ENCODE measurements at places on chromosomes 4 and X. TPM values are rescaled to one million over a fixed set of nuclear protein-coding genes. Genes with fewer than 3 reads are reported as not detected.

DNA sequence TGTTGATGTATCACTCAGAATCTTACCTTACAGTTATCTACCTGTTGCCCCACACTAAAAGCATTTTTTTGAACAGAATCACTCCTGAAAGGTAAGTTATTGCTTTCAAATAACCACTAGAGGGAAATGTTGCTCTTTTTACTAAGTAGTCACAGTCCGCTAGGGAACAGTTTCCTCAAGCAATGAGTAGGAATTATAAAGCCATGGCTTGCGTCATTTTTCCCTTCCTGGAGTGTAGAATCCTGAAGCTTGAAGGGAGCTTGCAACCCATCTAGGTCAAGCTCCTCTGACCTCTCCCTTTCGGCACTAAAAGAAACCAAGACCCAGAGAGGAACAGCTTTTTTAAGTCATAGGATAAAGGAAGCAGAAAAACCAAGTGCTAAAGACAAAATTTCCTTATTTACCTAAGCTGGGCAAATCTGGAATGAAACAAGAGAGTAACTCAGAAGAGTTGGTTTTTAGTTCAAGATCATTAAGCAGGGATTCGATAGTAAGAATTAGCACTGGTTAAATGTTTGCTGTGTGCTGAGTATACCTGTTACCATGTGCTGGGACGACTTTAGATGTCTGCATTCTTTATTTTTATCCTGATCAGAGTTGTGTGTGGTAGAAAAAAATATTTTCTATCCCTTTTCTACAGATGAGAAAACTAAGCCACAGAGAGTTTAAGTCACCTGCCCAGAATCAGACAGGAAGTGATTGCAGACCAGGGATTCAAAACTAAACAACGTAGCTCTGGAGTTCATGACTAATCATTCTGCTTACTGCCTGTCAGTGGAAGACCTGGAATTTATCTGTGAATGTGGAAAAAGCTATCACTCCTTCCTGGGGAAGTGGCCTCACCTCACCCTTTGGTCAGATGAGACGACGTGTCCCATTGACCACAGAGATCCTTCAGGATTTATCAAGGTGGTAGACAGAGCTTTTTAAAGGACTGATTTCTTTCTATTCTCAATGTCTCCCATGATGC is 631.5 kb downstream of the RAB28 start:
- no peaks in the 10 kb centered on the region for H3K36me3 ChIP-seq
- no peaks in the 10 kb centered on the region for H3K27me3 ChIP-seq
- H3K4me3 ChIP-seq: no peak overlapping the region
- H3K4me1 ChIP-seq: no peaks in the 10 kb centered on the region
- no peak overlapping the region for H3K27ac ChIP-seq

DNA sequence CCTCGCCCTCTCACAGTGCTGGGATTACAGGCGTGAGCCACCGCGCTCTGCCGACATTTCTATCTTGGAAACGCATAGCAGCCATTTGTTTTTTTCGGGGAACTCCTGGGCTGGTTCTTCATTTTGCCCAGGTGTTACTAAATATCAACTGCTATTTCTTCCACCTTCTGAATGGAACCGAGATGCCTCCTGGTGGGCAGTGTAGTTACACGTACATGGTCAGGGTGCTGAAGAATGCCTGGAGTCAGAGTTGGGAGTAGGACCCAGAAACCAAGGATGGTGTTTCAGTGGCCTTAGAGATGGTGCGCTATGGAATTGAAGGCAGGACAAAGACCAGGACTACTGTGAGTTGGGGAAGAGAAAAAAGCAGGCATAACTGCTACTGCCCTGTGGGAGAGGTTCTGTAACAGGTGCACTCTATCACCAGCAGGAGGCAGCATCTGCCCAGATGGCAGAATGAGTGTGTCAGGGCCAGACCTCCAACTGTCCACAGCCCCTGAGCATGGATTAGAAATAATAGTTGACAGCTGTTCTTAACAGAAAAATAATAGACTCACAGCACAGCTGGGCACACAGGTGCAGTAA is 81.7 kb downstream of the ZC4H2 start:
- DNase-seq: peak; percentile 4
- no peaks in the 10 kb centered on the region for H3K36me3 ChIP-seq
- H3K4me1 ChIP-seq: no peaks in the 10 kb centered on the region
- no peak overlapping the region for H3K27ac ChIP-seq

DNA sequence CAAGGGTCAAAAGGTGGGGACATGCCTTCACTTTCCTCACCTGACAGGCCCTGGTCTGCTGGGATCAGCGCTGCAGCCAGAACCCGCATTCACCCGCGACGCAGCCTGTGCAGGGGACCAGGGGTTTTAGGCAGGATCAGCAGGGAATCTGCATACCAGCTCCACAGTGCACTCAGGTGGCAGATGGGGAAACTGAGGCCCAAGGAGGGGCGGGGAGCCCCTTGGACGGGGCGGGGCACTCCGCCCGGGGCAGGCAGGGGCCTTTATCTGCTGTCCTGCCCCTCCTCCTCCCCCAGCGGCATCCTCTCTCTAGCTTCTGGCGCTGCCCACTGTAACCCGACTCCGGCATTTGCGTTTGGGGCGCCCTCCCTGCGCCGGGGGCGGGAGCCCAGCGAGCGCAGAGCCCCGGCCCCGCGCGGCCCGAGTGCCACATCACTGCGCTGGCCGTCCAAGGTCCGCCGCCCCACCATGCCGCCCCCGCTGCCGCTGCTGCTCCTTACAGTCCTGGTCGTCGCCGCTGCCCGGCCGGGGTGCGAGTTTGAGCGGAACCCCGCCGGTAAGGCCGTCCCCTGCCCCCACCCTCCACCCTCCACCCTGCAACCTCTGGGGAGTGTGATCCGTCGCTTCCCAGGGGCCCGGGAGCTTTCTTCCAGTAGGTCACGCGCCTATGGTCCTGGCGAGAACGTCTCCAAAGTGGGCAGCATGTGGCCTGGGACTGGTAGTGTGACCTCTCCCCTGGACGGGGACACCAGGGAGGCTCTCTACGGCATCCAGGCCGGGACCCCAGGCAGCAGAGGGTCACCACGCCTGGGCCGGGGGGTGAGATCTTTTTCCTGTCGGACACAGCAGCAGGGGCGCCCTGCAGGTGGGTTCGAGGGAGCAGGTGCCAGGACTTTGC is at the start of gene CPZ:
CPZ (plus strand) TSS at position 400 of the 898 bp plus-strand sequence; CDS start at position 469, 69 bp downstream.
- no peaks in the 10 kb centered on the region for H3K4me1 ChIP-seq
- no peak within 1 kb of the TSS for H3K4me3 ChIP-seq
- H3K27me3 ChIP-seq: peaks cover 32% of the 10 kb centered on the region
- H3K36me3 ChIP-seq: no peaks in the 10 kb centered on the region
- DNase-seq: no peak
- H3K27ac ChIP-seq: no peak within 1 kb of the TSS

DNA sequence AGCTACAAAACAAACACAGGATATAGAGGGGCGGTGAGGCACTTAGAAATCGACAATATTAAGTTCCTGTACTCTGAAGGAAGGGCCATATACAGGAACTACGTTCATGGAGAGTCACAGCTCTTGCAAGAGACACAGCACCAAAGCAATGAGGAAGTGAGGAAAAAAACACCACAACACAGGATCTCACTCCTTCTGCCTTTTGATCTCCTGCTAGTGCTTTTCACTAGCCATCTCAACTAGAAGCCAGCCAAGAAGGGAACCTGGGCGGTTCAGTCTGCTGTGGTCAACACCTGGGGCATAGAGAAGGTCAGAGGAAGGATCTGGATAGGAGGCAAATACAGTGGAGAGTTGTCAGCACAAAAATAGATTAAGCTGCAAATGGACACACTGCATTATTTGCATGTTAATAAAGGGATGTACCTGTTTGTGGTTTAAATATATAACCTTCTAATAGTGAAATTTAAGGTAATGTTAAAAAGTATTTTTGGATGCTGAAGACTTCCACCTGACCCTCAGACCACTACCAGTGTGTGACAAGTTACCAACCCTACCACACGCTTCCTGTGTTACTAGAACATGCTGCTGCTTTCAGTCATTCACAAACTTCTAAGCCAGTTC is 104.6 kb downstream of the DTHD1 start:
- no peaks in the 10 kb centered on the region for H3K27me3 ChIP-seq
- peaks cover 8% of the 10 kb centered on the region for H3K4me1 ChIP-seq
- peak overlapping the region; percentile 73 for H3K27ac ChIP-seq
- no peaks in the 10 kb centered on the region for H3K36me3 ChIP-seq
- H3K4me3 ChIP-seq: no peak overlapping the region

DNA sequence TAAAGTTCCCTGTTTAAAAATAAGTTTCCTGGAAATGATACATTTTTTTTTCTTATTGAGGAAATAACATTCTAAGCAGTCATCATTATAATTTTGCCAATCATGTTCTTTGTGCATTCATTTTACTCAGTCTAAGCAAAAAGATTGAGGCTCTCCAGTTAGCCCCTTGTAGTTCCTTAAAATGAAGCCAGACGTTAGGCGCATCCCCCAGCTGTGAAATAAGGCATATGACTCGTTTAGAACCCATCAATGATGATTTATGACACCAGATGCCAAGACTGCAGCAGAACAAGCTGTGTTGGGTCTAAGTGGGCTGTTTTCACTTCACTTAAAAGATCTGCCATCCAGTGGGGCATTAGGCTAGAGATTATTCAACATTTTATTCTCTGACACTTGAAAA is 17.0 kb downstream of the PDGFC start:
- no peak overlapping the region for H3K27ac ChIP-seq
- no peak for DNase-seq
- no peaks in the 10 kb centered on the region for H3K36me3 ChIP-seq

- H3K27ac ChIP-seq: no peak overlapping the region
- peaks cover 17% of the 10 kb centered on the region for H3K27me3 ChIP-seq
- no peak overlapping the region for H3K4me3 ChIP-seq
- no peaks in the 10 kb centered on the region for H3K36me3 ChIP-seq
- DNase-seq: no peak
These were observed 5.6 kb downstream of the SORCS2 start for GRCh38 chr4:7197910-7198309.

- H3K4me3 ChIP-seq: no peak overlapping the region
- no peaks in the 10 kb centered on the region for H3K4me1 ChIP-seq
- DNase-seq: no peak
- no peaks in the 10 kb centered on the region for H3K27me3 ChIP-seq
- no peaks in the 10 kb centered on the region for H3K36me3 ChIP-seq
- no peak overlapping the region for H3K27ac ChIP-seq
These were observed 351.8 kb upstream of the FGF13 start for GRCh38 chrX:139063364-139063763.

GRCh38 chr4:182715548-182715947 is 201.6 kb downstream of the DCTD start:
- DNase-seq: no peak
- no peak overlapping the region for H3K27ac ChIP-seq
- no peaks in the 10 kb centered on the region for H3K4me1 ChIP-seq
- H3K27me3 ChIP-seq: no peaks in the 10 kb centered on the region

GRCh38 chr4:74858921-74859562 is 64.7 kb upstream of the BTC start:
- H3K4me3 ChIP-seq: no peak overlapping the region
- H3K27me3 ChIP-seq: no peaks in the 10 kb centered on the region
- no peak overlapping the region for H3K27ac ChIP-seq
- H3K4me1 ChIP-seq: no peaks in the 10 kb centered on the region
- no peaks in the 10 kb centered on the region for H3K36me3 ChIP-seq

Gene NWD2
- 0.11 TPM for polyA plus RNA-seq

All from thymus (tissue), 14 donors.